ENCODE measurements at places on chromosomes 4 and X. TPM values are rescaled to one million over a fixed set of nuclear protein-coding genes. Genes with fewer than 3 reads are reported as not detected.

DNA sequence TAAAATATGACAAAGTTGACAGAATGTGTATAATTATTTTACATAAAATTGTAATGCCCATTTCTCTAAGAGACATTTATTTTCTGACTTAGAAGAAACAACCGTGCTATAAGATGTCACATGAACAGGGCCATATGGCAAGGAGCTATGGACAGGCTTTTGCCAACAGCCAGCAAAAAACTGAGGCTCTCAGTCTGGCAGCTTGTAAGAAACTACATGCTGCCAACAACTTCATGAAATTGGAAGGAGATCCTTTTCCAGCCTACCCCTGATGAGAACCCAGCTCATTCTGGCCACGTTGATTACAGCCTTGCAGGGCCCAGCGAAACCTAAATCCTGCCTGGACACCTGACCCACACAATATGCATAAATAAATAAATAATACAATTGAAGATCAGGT lies 250.3 kb upstream of the ARSJ start:
- DNase-seq, result no peak
- no peaks in the 10 kb centered on the region for H3K36me3 ChIP-seq
- no peaks in the 10 kb centered on the region for H3K4me1 ChIP-seq
- H3K4me3 ChIP-seq, result no peak overlapping the region
- no peaks in the 10 kb centered on the region for H3K27me3 ChIP-seq

DNA sequence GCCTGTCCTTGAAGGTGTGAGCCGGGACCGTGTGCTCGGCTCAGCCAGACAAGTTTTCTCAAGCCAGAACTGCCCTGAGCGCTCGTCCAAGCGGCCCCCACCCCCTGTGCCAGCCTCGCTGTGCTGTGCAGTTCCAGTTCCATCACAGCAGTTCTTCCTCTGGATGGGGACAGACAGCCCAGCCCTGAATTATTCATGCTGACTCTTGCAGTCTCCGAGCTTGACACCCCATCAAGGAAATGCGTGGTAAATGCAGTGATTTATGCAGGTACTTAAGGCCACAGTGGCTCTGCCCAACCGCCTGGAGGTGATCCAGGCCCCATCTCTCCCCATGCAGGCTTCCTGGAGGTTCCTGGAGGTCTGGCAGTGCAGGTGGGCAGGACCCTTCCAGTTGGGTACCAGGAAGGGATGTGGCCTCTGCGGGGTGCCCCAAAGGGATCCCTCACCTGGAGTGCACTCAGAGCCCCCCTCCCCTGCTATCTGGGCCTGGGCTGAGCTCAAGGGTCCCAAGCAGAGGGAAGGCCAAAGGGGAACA lies 44.8 kb upstream of the HMX1 start:
- H3K4me1 ChIP-seq, result no peaks in the 10 kb centered on the region
- no peak overlapping the region for H3K27ac ChIP-seq
- no peaks in the 10 kb centered on the region for H3K36me3 ChIP-seq
- H3K4me3 ChIP-seq, result no peak overlapping the region

- H3K4me1 ChIP-seq, result no peaks in the 10 kb centered on the region
- no peaks in the 10 kb centered on the region for H3K36me3 ChIP-seq
- H3K27ac ChIP-seq, result no peak overlapping the region
- no peak overlapping the region for H3K4me3 ChIP-seq
Observed at GRCh38 chrX:111375747-111376146, 36.2 kb downstream of the DCX start.

DNA sequence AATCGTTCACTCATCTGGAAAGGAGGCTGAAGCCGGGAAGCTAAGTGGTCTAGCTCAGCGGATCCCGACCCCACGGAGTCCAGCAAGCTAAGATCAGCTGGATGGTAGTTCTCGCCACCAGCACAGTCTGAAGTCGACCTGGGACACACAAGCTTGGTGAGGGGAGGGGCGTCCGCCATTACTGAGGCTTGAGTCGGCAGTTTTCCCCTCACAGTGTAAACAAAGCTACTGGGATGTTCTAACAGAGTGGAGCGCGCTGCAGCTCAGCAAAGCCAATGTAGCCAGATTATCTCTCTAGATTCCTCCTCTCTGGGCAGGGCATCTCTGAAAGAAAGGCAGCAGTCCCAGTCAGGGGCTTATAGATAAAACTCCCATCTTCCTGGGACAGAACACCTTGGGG lies 555.4 kb downstream of the BCOR start:
- no peaks in the 10 kb centered on the region for H3K36me3 ChIP-seq
- DNase-seq, result no peak
- H3K27me3 ChIP-seq, result no peaks in the 10 kb centered on the region
- H3K4me1 ChIP-seq, result no peaks in the 10 kb centered on the region

GRCh38 chr4:138226351-138226750 lies 15.8 kb downstream of the SLC7A11 start:
- DNase-seq, result no peak
- no peaks in the 10 kb centered on the region for H3K27me3 ChIP-seq
- no peak overlapping the region for H3K4me3 ChIP-seq
- peaks cover 6% of the 10 kb centered on the region for H3K4me1 ChIP-seq
- no peaks in the 10 kb centered on the region for H3K36me3 ChIP-seq

- no peaks in the 10 kb centered on the region for H3K36me3 ChIP-seq
- DNase-seq, result no peak
- no peak overlapping the region for H3K27ac ChIP-seq
- H3K4me1 ChIP-seq, result no peaks in the 10 kb centered on the region
- H3K27me3 ChIP-seq, result no peaks in the 10 kb centered on the region
Observed at GRCh38 chr4:94576210-94576609, 124.5 kb downstream of the PDLIM5 start.

GRCh38 chr4:128320656-128321055 lies 33.0 kb upstream of the PGRMC2 start:
- no peak overlapping the region for H3K27ac ChIP-seq
- DNase-seq, result no peak
- no peaks in the 10 kb centered on the region for H3K36me3 ChIP-seq

GRCh38 chr4:100357542-100357941 lies 160.3 kb downstream of the EMCN start:
- no peak overlapping the region for H3K4me3 ChIP-seq
- no peaks in the 10 kb centered on the region for H3K4me1 ChIP-seq
- no peaks in the 10 kb centered on the region for H3K27me3 ChIP-seq

- no peak overlapping the region for H3K4me3 ChIP-seq
- H3K36me3 ChIP-seq, result no peaks in the 10 kb centered on the region
- H3K4me1 ChIP-seq, result no peaks in the 10 kb centered on the region
- H3K27ac ChIP-seq, result no peak overlapping the region
- H3K27me3 ChIP-seq, result no peaks in the 10 kb centered on the region
Observed at GRCh38 chr4:20421603-20421985, 169.9 kb downstream of the SLIT2 start.

DNA sequence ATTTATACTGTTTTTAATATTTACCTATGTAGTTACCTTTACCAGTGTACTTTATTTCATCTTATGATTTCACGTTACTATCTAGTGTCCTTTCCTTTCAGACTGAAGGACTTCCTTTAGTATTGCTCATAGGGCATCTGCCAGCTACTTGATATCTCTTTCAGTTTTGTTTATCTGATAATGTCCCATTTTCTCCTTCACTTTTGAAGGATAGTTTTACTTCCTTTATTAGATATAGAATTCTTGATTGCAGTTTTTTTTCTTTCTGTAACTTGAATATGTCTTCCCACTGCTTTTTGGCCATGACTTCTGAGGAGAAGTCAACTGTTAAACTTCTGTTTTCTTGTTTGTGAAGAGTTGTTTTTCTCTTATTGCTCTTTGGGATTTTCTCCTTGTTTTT lies 69.4 kb upstream of the MAGED1 start:
- no peak overlapping the region for H3K27ac ChIP-seq
- no peaks in the 10 kb centered on the region for H3K4me1 ChIP-seq
- no peak overlapping the region for H3K4me3 ChIP-seq
- DNase-seq, result no peak

GRCh38 chr4:174023641-174024040 lies 259.8 kb downstream of the FBXO8 start:
- H3K36me3 ChIP-seq, result no peaks in the 10 kb centered on the region
- DNase-seq, result no peak
- H3K27me3 ChIP-seq, result no peaks in the 10 kb centered on the region
- H3K4me1 ChIP-seq, result no peaks in the 10 kb centered on the region

- no peaks in the 10 kb centered on the region for H3K27me3 ChIP-seq
- no peak overlapping the region for H3K4me3 ChIP-seq
- no peak overlapping the region for H3K27ac ChIP-seq
- DNase-seq, result no peak
- H3K4me1 ChIP-seq, result no peaks in the 10 kb centered on the region
Observed at GRCh38 chr4:23853986-23854660, 35.7 kb downstream of the PPARGC1A start.

DNA sequence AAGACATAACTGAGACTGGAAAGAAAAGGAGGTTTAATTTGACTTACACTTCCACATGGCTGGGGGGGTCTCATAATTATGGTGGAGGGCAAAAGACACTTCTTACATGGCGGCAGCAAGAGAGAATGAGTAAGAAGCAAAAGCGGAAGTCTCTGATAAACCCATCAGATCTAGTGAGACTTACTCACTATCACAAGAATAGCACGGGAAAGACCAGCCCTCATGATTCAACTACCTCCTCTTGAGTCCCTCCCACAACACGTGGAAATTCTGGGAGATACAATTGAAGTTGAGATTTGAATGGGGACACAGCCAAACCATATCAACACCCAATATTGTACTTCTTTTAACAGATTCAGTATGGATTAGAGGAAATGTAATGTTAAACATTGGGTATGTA lies 646.6 kb downstream of the ANKRD50 start:
- no peaks in the 10 kb centered on the region for H3K4me1 ChIP-seq
- no peak overlapping the region for H3K27ac ChIP-seq
- H3K36me3 ChIP-seq, result no peaks in the 10 kb centered on the region
- no peak overlapping the region for H3K4me3 ChIP-seq
- DNase-seq, result no peak

GRCh38 chr4:114398410-114398809 lies 200.2 kb upstream of the UGT8 start:
- no peaks in the 10 kb centered on the region for H3K4me1 ChIP-seq
- H3K27me3 ChIP-seq, result no peaks in the 10 kb centered on the region
- no peak for DNase-seq
- H3K36me3 ChIP-seq, result no peaks in the 10 kb centered on the region

DNA sequence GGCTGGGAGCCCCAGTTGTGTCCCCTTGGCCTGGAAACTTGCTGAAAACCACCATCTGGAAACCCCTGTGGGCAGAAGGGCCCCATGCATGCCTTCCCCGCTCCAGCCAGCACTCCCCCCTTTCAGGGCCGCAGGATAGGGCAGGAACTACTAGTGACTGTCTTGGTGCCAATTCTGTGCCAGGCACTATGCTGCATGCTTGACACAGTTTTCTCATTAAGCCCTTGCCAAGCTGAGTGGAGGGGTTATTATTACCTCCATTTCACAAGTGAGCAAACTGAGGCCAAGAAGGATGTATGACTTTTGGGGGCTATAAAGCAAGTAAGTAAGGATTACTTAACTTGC lies 73.6 kb upstream of the PJA1 start:
- H3K27ac ChIP-seq, result no peak overlapping the region
- H3K4me1 ChIP-seq, result no peaks in the 10 kb centered on the region
- DNase-seq, result no peak
- H3K36me3 ChIP-seq, result no peaks in the 10 kb centered on the region
- H3K4me3 ChIP-seq, result no peak overlapping the region
- H3K27me3 ChIP-seq, result no peaks in the 10 kb centered on the region

- no peaks in the 10 kb centered on the region for H3K27me3 ChIP-seq
- no peak overlapping the region for H3K4me3 ChIP-seq
- H3K36me3 ChIP-seq, result no peaks in the 10 kb centered on the region
- no peak overlapping the region for H3K27ac ChIP-seq
Observed at GRCh38 chr4:77579406-77580076, 26.1 kb upstream of the CXCL13 start.

GRCh38 chr4:168496834-168497233 lies at the start of gene PALLD:
Gene PALLD (plus strand): TSS chr4:168497052.
- H3K27ac ChIP-seq, result no peak within 1 kb of the TSS
- no peaks in the 10 kb centered on the region for H3K36me3 ChIP-seq
- H3K4me1 ChIP-seq, result no peaks in the 10 kb centered on the region
- H3K27me3 ChIP-seq, result no peaks in the 10 kb centered on the region
- no peak for DNase-seq

DNA sequence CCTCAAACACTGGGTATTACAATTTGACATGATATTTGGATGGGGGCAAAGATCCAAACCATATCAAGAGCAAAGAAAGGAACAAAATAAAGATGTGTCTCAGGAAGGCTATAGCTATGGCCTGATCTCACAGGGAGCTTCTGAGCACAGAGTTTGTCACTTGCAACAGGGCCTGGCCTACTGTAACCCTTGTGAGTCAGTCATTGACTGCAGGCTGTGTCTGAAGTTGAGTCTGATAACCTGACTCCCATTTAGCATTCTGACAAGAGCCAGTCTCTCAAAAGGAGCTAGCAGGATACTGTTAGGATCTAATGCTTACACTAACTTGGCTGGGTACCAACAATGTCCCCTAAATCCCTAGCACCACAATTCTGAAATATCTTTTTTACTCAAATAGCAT lies 612.5 kb upstream of the TECRL start:
- H3K27me3 ChIP-seq, result no peaks in the 10 kb centered on the region
- no peak overlapping the region for H3K27ac ChIP-seq
- H3K4me1 ChIP-seq, result no peaks in the 10 kb centered on the region
- H3K4me3 ChIP-seq, result no peak overlapping the region
- DNase-seq, result no peak
- no peaks in the 10 kb centered on the region for H3K36me3 ChIP-seq

GRCh38 chr4:1014291-1015167 lies 3.1 kb downstream of the FGFRL1 start:
- DNase-seq, result no peak
- no peak overlapping the region for H3K27ac ChIP-seq
- H3K36me3 ChIP-seq, result no peaks in the 10 kb centered on the region
- H3K4me3 ChIP-seq, result no peak overlapping the region
- no peaks in the 10 kb centered on the region for H3K27me3 ChIP-seq
- peaks cover 7% of the 10 kb centered on the region for H3K4me1 ChIP-seq

DNA sequence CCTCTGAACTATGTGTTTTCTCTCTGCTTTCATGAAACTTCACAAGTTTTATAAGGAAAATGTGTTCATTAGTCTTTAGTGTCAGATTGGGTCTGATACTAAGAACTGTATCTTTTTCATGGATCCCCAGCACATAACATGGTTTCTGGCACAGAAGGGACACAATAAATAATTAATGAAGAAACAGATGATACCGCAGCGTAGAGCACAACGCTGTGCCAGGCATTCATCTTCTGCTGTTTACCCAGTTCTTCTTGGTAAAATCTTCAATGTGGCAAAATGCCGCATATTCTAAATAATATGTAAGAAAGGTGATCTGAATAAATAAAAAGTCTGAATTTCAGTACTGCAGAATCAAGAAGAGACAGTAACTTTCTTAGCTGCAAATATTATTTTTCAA lies 12.3 kb downstream of the SCARB2 start:
- no peaks in the 10 kb centered on the region for H3K36me3 ChIP-seq
- H3K4me3 ChIP-seq, result no peak overlapping the region
- H3K4me1 ChIP-seq, result peaks cover 48% of the 10 kb centered on the region
- H3K27me3 ChIP-seq, result no peaks in the 10 kb centered on the region

DNA sequence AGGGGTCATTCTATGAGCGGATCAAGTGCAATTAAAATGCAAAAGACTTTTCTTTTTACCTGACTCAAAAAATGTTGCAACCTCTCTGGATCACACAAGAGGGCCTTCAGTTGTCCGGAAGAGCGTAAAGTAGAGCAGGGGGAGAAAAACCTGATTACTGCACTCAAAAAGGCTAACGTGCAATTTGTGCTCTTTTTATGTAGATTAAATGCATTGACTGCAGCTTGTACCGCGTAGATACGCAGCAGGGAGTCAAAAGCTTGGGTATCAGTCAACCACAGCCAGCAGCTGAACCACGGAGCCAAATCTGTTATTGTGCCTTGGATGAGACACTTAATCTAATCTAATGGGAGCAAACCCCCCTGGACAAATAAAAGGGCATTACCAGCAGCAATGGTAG lies 107.3 kb upstream of the RAI2 start:
- H3K27ac ChIP-seq, result no peak overlapping the region
- no peak for DNase-seq
- no peaks in the 10 kb centered on the region for H3K4me1 ChIP-seq

The AKAP14 gene
- total RNA-seq, result not detected

The LUZP4 gene
- total RNA-seq, result not detected

The NRK gene
- 0.27 TPM for total RNA-seq

The DMRTC1 gene
- 0.27 TPM for total RNA-seq

The DCLK2 gene
- 3.9 TPM for total RNA-seq

The CXCL11 gene
- not detected for total RNA-seq

Data from colonic mucosa (tissue), 4 donors.